Stimulated activated CD8-positive, alpha-beta memory T cell treated with anti-CD3 and anti-CD28 coated beads, Interleukin-12 subunit alpha, Interleukin-12 subunit beta, amount 100 ng/mL, for 1 hour (primary cell): ENCODE measurements at places on chromosomes 3 and 15.

- DNase-seq = no peak
Observed at GRCh38 chr15:89459271-89460038, 36.9 kb downstream of the RHCG start.

DNA sequence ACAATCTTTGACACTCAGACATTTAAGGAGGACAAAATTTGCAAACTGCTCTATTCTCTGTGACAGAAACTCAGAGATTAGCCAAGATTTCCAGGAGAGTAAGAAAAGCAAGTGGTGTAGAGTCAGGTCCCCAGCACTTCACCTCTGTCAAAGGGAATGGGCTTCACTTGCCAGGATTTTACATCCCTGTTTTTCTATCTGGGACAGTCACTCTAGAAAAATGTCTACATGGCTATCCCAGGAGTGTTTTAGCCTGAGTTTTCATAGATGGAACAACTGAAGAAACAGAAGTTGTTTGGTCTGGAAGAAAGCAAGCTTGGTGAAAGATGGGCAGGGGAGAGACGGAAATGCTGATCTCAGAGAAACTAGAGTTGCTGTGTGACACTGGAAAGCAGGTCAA, 3.0 kb downstream of the FAM219B start:
- DNase-seq = no peak

- no peak for DNase-seq
Observed at GRCh38 chr3:64392001-64392400, 166.7 kb upstream of the PRICKLE2 start.

- DNase-seq = no peak
Observed at GRCh38 chr3:57048052-57048671, 12.3 kb upstream of the SPATA12 start.

DNA sequence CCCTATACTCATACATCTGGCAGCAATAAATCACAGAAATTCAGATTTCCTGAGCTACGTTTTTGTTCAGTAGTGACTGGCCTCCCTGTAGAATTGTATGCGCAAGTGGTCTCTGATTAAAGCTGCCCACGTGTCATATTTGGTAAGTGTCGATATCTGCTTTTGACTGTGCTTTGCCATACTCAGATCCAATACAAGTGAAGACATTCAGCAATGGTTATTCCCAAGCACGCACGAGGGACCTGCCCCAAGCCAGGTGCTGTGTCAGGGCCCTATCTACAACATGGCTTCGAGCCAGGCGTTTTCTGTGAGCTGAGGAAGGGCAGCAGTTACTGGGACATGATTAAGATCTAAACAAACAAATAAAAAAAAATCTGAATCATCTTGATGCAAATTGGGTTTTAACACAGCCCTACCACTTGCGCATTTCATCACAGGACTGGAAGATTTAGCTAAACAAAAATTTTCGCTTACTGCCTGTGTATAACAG, 47.2 kb upstream of the ICE2 start:
- no peak for DNase-seq

DNA sequence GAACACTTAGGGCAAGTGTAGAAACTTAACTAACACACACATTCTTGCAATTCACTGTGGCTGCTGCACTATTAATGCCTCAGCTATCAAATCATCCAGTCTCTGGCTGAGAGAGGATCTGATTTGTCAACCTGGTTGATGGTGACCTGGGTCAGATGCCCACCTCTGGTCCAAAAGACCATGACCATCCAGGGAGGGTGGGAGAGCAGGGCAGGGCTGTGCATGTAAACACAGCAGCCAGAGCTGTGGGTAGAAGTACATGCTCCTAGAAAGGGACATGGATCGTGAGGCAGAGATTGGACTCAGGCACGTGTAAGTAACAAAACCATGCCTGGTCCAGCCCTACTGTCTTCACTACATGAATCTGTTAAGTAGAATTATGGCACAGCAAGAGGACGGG, 17.3 kb downstream of the MESD start:
- no peak for DNase-seq

DNA sequence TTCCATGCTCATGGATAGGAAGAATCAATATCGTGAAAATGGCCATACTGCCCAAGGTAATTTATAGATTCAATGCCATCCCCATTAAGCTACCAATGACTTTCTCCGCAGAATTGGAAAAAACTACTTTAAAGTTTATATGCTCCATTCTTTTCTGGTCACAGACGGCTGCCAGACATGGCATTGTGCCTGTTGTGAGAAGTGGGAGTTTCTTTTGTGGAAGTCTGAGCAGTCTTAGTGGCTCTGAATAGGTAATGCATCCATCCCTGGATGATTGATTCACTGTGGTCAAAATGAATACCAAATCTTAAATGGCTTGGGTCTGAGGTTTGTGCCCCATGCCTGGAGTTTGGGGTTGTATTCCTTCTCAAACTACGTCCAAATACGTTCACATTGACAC, 274.5 kb upstream of the AZI2 start:
- DNase-seq = no peak

DNA sequence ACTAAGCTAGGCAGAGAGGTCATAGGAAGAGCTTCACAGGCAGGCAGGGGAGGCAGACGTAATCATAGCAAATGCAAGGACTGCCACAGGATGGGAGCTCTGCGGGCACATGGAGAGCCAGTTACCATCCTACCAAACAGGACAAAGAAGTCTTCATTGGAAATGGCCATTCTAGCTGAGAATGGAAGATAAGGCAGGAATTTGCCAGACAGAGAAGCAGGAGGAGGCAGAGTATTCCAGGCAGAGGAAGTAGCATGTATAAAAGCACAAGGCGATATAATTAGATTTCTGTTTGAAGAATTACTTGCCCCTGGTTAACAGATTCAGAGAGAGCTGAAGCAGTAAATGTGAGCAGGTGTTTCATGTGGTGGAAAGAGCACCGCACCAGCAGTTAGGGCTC, 3.5 kb upstream of the SEMA5B start:
- DNase-seq = no peak

DNA sequence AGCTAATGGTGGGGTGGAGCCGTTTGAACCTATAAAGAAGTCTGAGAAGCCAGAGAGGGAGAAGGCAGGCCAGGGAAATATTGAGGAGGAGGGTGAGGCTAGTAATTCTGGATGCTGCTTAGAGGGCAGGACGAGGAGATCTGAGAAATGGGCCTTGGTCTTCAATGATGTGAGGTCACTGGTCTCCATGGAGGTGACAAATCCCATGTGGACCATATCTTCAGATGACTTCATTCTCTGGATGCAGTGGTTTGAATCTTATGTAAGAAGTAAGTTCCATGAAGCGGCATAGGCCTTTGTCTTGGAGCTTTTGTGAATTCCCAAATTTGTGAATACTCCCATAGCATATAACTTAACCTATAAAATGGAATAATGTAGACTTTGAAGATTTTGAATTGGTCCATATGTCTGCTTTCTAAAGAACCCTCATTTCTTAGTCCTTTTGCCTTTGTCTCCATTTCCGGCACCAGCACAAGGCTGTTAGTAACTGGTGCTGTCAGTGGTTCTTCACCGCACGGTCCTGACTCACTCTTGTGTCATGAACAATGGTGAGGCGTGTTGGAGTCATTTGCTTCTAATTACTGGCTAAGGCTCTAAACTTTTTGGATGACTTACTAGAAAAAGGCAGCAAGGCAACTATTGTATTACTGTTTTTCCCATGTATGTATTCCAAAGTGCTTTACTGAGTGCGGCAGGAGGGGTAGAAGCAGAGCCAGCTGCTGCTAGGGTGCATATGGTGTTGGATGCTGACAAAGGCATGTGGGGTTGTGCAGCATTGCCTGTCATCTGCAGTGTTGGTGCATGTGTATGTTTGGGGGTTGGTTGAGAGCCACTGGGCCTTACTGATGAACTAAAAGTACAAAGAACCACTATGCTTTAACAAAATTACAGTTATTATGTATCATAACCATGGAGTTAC, 279.3 kb upstream of the C2CD4B start:
- no peak for DNase-seq

DNA sequence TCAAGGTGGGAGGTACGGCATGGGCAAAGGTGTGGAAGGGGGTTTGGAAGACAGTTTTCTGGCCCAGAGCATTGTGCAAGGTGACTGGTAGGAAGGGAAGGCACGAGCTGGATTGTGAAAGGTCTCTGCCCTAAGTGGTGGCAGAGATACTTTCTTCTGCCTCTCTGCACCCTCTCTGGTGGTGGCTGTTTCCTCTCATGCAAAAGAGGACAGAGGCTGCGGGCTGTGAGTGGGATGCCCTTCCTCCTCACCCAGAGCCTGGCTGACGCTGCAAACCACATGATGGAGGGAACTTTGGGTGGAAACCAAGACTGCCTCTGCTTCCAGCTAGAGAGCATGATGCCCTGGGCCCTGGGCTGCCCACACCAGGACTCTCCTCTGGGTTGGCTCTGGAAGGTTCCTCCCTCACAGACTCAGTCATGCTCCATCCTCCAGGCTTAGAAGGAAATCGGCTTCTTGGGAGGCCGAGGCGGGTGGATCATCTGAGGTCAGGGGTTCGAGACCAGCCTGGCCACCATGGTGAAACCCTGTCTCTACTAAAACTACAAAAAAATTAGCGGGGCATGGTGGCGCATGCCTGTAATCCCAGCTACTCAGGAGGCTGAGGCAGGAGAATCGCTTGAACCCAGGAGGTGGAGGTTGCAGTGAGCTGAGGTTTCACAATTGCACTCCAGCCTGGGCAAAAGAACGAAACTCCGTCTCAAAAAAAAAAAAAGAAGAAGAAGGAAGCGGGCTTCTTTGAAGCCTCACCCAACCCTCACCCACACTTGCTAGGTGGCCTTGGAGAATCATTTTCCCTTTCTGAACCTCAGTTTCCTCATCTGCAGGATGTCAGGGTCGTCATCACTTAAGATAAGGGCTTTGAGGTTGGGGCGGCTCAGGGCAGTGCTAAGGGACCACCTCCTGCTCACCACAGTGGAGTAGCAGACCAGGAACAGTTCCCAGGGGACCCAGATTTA, 8.3 kb downstream of the PSTPIP1 start:
- peak; percentile 55 for DNase-seq

GRCh38 chr3:14118400-14119381, 6.0 kb downstream of the CHCHD4 start:
- DNase-seq = no peak

DNA sequence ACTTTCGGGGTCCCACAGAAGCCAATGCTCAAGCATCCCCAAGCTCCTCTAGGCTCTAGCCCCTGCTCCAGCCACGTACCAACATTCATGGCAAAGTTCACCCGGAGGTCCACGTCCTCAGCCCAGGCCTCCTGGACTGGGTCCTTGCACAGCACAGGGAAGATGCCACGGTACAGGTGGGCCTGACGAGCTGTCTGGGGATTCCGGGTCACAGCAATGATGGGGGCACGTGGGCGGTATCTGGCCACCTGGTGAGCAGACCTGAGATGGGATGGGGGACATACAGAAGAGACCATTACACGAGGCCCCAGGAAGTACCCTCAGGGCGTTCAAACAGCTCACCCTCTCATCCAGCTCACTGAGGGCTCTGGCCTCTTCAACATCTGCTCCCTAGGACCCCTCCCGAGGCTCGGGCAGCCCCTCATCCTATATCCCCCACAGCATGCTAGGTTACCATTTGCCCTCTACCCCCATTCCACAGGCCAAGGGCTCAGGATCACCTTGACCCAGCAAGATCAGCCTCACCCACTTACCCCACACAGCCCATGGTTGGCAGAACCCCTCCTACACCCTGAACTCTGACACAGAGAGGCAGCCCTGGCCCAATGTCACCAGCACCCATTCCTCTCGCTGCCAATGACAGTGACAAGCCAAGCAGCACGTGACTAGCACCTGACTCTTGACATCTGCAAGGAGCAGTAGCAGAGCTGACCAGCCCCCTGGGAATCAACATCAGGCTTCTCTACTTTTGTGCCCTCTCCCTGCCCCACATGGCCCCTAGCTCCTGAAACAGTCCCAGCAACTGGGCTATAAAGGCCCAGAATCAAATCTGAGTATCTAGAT, 3.0 kb upstream of the GRAMD2A start:
- DNase-seq = no peak

GRCh38 chr3:136984837-136985236, 27.1 kb downstream of the IL20RB start:
- DNase-seq = no peak

DNA sequence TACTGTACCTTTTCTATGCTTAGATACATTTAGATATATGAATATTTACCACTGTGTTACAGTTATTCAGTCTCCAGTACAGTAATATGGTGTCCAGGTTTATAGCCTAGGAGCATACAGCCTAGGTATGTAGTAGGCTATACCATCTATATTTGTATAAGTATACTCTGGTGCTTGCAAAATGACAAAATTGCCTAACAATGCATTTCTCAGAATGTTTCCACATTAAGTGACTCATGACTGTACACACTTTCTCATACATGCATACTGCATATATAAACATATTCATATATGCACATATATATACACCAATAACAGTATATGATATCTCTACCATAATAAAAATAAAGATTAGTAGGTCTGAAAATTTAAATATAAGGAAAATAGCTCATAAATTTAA, 169.3 kb downstream of the DPH6 start:
- DNase-seq = no peak

- no peak for DNase-seq
Observed at GRCh38 chr3:8070011-8070410, 431.6 kb upstream of the LMCD1 start.

- DNase-seq = no peak
Observed at GRCh38 chr3:184443364-184443763, 63.5 kb downstream of the CHRD start.

DNA sequence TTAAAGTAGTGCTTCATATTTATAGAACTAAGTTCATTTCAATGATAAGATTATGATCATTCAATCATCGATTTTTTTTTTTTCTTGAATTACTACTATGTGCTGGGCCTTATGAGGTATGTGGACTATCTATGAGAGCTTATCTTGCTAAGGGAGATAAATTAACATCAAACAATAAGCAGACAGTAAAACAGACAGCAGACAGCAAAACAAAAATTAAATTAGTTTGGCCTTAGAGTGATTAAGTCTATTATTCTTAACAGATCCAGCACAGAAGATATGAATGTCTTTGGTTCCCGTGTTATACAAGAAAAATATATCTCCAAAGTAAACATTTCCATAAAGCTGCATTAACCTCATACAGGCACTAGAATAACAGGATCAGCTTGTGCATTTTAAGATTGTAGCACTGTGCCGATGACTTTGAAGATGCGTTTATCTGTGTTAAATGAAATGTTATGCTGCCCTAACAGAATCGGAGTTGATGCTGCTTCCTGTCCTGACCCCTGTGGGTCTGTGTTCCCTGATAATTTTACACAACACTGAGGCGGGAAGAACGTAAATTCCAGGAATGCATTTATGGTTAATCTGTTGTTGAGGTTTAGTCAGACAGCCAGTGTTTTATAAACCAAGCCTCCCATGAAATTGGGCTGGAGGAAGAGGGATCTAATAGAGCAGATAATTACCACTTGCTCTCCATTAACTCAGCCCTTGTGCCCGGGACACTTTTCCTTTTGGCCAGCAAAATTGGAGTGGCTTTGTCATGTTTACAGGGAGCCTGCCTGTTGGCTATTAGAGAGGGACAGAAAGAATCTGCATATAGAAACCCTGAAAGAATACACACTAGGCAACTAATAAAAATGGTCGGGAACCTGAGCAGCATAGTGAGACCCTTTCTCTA, 80.8 kb downstream of the GHSR start:
- no peak for DNase-seq

- no peak for DNase-seq
Observed at GRCh38 chr3:98817547-98818041, 54.5 kb downstream of the ST3GAL6 start.

GRCh38 chr15:80404761-80405553, 775 bp downstream of the ARNT2 start:
- DNase-seq = no peak

- no peak for DNase-seq
Observed at GRCh38 chr3:23288286-23288685, 85.2 kb downstream of the UBE2E2 start.

GRCh38 chr3:28279770-28280169, 38.4 kb downstream of the CMC1 start:
- DNase-seq = no peak
